GM04503 (cell line): ENCODE measurements at places on chromosomes 1 and 21.

DNA sequence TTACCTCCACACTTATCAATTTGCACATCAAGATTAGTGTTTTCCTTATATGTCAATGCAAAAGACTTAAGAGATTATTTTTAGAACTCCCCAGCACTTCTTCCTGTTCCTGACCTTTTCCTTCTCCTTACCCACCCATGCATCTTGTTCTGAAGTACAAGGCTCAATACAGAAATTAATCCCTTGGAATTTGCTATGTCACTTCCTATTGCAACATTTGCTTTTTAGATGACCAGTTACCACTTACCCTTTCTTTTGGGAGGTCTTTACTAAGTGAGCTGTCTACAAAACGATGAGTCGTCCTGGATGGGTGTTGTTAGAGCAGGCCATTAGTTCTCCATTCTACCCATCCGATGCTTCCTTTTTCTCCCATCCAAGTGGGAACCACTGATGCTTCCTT, 221.2 kb downstream of the FMN2 start:
- DNase-seq, result peak; percentile 76

DNA sequence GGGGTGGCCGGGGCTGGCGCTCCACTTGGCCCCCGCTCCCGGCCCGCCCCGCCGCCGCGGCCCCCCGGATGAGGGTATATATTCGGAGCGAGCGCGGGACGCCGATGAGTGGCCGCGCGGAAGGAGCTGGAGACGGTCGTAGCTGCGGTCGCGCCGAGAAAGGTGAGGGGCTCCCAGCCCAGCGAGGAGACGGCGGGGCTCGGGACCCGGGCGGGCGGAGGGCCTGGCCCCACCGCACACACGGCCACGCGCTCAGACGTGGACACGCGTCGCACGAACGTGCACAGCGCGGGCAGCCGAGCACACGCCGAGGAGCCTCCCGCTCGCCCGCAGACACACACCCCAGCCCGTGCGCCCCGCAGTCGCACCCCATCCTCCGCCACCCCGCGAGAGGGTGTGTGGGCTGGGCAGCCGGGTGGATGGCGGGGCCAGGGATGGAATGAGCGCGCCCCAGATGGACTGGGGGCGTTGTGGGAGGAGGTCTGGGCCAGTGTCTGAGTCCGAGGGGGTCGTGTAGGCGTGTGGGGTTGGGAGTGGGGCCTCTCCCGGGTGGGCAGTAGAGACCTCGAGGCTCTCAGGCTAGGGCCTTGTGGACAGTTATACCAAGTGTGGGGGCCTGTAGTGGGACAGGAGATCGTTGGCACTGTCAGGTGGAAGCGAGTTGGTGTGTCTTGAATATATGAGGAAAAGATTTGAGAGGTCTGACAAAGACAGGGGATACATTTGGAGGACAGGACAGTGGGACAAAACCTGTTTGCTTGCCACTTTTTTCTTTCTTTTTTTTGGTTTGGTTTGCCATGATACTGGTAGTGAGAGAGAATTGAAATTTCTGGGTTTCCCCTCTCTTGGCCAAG, at the start of gene UAP1:
UAP1 (plus strand) TSS at position 107 of the 854 bp plus-strand sequence. CDS start 4,347 bp downstream, outside the sequence.
- no peak for DNase-seq

DNA sequence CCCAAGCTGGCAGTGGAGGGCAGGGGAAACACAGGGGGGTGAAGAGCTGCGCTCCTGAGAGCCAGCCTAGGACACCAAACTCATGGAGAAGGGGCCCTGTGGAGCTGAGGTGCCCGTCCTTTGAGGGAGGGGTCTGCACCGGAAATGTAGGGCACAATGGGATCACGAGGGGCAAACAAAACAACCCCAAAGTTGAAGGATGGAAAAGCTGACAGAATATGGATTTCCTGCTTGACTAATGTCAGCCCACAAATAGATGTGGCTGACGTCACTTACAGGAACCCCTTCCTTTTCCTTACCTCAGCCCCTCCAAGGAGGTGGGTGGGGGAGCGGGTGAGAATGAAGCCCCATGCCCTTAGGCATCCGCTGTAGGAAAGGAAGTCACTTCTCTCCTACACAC, 110.9 kb downstream of the KCNN3 start:
- DNase-seq, result no peak

DNA sequence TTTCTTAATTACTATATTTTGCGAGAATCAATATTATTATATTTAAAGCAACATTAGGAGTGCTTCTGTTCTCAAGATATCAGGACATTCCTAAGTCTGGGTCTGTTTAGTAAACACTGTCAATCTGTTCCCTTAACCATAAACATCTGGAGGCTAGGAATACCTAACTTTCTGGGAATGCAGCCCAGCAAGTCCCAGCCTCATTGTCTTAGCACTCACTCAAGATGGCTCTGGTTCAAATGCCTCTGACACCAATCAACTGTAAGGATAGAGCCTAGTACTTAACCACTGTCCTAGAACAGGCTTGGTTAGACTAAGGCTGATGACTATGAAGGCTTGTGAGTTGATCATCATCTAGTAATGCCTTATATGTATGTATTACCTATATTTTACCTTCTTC, 61.5 kb downstream of the TNN start:
- peak; percentile 82 for DNase-seq

DNA sequence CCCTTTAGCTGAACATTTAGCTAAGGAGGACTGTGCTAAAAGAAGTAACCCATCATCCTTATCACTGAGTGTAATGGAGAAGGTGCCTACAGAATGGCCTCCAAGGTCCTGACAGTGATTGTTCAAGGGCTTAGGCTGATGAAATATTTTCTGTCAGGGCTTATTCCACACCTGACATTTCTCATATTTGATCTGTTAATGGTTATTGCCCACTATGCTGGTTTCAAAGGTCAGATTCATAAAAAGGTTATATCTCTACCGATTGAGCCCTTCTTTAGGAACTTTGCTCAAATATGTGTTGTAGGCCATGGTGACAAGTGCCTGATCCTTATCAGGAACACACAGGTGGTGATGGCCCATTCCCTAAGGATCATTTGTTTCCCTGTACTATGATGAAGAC, 766.4 kb upstream of the ADGRL2 start:
- no peak for DNase-seq

DNA sequence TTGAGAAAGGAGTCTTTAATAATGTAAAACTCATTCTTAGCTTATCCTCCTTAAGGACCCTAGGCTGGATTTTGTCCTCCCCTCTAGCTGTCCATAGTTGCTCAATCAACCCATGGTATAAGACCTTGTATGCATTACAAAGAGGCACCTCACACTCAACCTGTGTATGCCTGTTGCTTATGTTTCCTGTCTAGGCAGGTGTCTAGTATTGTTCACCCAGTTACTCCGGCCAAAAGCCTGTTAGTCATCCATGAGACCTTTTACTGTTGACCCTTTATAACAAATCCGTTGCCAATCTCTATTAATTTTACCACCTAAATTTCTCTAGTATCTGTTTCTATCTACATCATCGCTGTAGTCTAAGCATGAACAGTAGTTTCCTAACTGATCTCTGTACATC, 3.7 kb downstream of the LYPLAL1 start:
- DNase-seq, result no peak

DNA sequence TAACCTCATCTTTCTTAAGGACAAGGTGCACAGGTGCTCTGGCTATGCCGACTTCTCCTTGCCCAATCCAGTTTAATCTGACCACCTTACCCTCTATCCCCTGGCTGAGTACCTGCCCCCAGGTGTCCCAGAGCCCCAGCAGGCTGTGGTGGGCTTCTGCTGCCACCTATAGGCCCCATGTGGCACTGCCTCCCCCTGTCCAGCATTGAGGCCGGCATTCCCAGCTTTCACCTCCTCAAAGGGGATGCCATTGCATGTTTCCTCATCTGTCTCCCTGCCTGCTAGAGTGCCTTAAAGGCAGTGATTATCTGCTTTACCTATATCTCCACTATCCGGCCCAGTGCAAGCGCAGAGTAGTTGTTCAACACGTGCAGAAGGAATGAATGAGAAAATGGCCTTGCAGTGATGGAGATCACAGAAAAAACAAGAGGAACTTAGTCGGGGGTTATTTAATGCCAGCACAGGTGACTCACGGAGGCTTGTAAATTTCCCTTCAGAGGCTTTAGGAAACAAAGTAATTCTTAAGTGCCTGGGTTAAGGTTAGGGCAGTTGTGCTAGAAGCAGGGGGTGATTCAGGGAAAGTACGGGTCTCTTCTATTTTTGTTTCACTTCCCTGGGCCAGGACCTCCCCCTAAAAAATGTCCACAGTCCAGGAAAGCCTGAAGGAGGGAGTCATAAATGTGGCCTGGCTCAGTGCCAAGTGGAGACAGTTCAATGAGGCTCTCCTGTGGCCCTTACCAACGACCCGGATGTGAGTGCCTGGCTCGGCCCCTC, 131.8 kb upstream of the NGF start:
- DNase-seq, result no peak

DNA sequence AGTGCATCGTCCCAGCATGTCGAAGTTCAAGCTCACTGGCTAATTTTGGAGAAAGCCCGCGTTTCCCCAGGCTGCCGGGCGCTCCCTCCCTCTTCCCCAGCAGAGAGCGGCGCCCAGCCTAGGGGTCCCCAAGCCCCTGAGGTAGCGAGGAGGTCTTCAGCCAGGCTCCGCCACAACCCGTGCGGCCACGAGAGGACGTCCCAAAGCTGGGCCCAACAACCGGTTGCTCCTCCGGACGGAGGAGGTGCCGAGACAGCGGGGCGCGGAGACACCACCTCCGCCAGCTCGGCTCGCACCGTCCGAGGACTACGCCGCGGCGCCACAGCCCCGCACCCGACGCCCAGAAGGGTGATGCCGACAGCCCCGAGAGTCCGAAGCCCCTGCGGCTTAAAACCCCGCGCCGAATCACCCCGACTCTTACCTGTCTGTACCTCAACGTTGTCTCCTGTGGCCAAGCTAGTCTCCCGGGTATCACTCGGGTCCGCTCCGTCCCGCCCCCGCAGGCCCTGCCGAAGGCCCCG, at the start of gene DENND2C:
DENND2C (minus strand) TSS at position 488 of the 521 bp plus-strand sequence. CDS start 44,065 bp downstream, outside the sequence.
- DNase-seq, result peak; percentile 10

DNA sequence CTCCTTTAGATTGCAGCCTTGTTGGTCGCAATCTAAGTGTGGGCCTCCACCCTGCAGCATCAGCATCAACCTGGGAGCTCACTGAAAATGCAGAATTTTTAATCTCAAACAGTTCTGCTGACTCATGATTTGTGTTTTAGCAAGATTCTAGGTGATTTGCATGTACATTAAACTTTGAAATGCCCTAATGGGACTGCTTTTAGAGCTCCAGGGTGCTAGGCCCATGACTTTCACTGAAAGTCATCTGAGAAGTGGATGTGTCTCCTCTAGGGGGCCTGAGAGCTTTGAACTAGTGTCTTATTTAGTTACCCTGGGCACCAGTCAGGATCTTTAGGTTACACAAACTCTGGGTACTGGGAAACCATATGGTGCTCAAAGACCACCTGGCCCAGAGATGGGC, 9.0 kb downstream of the TRIM67 start:
- DNase-seq, result no peak
